ENCODE measurements at places on chromosomes 16 and 17.

DNA sequence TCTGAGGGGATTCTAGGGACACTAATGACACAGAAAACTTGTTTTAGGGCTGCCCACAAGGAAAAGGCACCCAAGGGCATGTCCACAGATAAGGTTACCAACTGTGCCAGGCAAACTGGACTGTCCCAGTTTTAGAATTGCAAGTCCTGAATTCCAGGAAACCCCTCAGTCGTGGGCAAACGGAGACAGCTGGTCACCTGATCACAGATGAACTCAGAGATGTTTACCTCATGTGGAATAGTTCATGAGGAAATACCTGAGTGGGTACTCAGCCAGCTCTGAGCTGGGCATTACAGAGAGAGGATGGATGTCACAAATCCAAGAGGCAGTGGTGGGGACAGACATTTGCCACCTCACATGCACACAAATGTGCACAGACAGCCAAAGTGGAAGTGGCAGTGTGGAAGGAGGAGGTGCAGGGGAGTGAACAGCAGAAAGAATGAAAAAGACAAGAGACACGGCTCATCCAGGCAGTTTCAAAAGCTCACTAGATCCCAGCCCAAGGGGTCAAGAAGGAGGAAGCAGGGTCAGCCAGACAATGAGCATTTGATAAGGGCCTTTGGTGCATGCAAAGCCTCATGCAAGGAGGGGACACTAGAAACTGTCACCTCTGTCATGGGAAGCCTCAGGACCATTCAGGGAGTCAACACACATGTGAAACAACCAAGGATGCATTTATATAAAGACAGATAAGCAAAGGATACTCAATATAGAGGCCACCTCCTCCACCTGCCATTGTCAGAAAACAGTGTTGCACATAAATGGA, 24.8 kb downstream of the TTLL6 start:
- DNase-seq = no peak

GRCh38 chr17:75335315-75335714, 46.1 kb upstream of the SLC25A19 start:
- no peak for DNase-seq

GRCh38 chr16:24686678-24687077, 42.8 kb upstream of the TNRC6A start:
- DNase-seq = peak; percentile 5

GRCh38 chr16:85648805-85649204, 35.7 kb downstream of the GSE1 start:
- DNase-seq = no peak

- no peak for DNase-seq
These were observed 51.2 kb downstream of the SKAP1 start for GRCh38 chr17:48378708-48379392.

GRCh38 chr16:13982451-13982850, 62.5 kb downstream of the ERCC4 start:
- no peak for DNase-seq

GRCh38 chr17:80389011-80389995, 25.7 kb upstream of the ENDOV start:
- no peak for DNase-seq

DNA sequence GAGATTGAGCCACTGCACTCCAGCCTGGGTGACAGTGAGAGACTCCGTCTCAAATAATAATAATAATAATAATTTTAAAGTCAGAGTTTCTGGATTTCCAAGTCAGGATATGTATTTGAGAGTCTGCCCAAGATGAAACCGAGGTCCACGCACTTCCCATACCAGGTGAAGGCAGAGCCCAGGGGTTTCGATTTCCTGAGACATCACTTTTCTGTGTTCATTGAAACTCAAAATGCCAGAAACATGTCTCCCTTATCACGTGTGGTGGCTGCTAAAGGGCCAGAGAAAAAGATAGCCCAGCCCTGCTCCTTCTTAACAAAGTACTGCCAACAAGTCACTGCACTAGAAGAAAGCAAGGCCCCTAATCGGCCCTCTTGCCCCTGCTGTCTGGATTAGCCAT, 9.8 kb upstream of the RNF157 start:
- DNase-seq = no peak
